ENCODE measurements at places on chromosomes 13 and 19.

DNA sequence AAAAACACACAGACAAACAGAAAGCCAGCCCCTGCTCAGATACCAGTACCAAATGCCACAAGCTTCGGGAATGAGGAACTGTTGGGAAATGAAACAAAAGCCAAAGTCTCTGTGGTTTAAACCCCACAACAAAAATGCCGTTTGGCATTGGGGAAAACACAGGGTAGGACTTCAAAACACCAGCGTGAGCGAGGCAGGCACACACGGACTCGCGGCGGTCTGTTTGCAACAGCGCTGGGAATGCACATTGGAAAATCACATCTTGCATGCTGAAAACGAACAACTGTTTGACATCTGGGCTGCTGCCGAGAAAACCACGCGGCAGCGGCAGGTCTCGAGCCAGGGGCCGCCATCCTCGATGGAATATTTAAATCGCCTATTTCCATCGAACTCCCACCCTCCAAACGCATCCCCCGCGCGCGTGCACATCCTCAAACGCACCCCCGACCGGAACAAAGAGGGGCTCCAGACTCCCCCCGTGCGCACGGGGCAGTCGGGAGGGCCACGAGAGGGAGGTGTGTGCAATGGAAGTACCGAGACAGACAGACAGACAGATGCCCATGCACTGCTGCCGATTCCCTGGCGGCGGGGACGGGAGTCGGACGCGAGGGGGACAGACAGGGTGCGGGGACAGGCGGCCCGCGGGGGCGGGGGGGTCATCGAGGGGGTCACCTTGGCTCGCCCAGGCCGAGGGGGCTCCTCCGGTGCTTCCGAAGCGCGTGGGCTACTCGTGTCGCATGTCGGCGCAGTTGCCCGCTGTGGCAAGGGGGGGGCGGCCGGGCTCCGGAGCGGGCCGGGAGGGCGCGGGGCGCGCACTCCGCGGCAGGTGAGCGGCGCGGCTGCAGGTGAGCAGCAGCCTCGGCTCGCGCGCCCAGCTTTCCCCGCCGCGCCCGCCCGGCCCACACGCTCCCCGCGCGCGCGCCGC, at the start of gene GPR12:
TSS of gene GPR12 (minus strand) at position 880 of the 925 bp plus-strand sequence. CDS start 959 bp downstream, outside the sequence.
- DNase-seq: no peak

GRCh38 chr19:7869453-7869909, 4.7 kb downstream of the PRR36 start:
- DNase-seq: no peak

DNA sequence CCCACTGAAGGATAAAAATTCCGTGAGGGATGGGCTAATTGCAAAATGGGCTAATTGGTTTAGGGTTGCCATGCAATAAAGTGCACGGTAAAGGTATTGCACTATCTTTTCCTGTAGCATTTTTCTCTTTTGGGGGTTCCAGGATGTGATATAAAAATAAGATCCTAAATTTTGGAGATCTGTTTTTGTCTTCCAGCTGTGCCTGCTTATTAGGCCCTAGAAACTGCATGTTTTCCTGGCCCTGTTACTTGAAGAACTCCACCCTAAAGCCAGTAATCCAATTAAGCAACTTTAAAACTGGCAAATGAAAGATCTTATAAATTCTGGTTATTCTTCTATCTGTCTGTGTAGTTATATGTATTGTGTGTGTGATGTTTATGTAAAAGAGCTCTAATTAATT, 2489.6 kb downstream of the PCDH9 start:
- DNase-seq: no peak

DNA sequence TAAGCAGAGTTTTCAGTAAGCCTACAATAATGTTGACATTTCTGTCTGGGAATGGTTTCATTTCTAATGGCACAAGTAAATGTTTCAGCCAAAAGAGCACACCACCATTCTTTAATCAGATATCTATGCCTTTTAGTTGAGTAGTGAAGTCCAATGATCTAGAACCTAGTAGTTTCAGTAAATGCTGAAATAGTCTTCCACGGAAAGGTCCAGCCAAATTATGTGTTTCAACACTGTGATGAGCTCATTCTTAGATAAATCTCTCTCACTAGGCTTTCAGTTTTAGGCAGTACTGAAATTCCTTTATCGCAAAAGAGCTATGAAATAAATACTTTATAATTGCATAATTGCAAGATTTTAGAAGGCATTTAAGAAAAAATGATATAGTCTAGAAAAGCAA, 816.8 kb upstream of the PCDH9 start:
- no peak for DNase-seq

GRCh38 chr13:43044720-43045301, 21.4 kb downstream of the DNAJC15 start:
- no peak for DNase-seq

DNA sequence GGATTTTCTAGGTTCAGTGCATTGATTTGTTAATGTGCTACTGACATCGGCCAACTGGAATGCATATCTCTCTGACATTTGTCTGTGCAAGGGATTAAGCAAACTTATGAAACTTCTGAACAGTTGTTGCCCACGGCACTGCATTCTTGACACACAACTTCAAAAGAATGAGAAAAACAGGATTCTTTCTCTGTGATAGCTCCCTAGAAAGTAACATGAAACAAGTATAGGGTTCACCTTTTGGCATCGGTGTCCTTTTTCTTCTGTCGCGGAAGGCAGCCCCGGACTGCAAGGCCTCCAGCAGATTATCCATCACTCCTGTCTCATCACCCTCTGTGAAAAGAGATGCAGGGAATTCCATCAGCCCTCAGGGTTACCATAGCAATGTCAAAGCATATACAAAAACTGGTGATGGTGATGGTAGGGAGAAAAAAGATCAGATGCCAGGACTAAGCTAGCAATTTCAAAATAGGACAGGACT, 389.2 kb downstream of the DIAPH3 start:
- DNase-seq: no peak

- no peak for DNase-seq
Observed at GRCh38 chr13:95226050-95226449, 75.2 kb downstream of the ABCC4 start.

DNA sequence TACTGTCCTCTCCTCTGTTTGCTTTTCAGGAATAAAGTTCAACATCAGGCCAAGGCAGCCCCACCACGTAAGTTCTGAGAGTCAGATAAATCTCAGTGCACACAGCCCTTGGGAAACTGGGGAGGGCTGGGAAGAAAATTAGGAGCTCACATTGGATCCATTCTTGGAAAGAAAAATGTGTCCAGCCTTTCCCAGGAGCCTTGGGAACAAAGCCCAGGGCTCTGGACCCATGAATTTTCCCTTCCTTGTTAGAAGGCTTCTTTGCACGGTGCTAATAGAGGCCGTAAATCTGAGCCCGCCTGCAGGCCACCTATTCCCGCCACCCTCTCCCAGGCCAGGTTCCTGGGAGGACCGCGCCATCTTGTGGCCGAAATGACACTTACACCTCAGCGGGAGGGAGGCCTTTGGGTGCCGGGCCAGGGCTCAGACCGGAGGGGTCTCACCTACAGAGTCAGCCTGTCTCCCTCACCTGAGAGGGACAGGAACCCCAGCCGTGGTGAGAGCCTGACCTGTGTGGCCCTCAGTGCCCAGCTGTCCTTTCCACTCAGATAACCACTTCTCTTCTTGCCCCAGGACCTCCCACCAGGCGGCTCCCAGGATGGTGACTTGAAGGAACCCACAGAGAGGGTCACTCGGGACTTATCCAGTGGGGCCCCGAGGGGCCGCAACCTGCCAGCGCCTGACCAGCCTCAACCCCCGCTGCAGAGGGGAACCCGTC, 25.1 kb upstream of the KCTD15 start:
- DNase-seq: no peak

GRCh38 chr13:80047406-80047805, 293.5 kb downstream of the SPRY2 start:
- DNase-seq: no peak

DNA sequence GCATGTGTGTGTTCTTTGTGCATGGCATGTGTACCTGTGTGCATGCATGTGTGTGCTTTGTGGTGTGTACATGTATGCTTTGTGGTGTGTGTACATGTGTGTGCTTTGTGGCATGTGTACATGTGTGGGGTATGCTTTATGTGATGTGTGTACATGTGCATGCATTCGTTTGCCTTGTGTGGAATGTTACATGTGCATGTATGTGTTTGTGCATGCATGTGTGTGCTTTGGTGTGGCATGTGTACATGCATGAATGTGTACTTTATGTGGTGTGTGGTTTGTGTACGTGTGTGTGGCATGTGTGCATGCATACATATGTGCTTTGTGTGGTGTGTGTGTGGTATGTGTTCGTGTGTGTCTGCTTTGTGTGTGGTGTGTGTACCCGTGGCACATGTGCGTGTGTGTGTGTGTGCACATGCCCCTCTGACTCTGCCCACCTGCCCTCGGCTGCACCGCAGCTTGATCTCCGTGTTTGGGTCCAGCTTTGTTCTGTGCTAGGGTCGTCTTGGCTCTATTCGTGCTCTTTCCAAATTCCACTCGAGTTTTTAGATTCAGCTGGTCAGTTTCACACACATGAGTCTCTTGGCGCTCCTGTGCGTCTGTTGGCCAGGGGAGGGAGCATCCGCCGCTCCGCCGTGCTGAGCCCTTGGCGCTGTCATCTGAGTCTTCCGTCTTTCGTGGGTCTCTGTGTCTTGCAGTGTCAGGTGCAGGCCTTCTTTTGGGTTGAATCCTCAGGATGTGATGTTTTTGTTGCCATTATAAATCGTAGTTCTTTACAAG, 46.5 kb upstream of the TFDP1 start:
- no peak for DNase-seq

DNA sequence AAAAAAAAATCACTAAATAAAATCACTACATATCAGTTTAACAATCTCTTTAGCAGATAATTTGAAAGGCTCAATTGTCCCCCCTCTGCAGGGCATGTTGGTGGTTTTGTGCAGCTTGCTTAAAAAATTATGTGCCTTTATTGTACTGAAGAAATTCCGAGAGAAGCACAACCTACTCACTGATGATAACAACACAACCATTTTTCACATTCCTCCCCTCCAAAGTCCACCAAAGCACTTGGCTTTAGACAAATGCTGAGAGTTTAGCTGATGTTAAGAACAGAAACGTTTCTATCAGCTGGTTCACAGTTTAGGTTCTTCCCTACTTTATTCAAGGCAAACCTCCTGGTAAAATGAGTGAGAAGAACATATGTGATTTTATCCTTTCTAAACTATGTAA, 923 bp downstream of the DOCK9 start:
- DNase-seq: no peak

DNA sequence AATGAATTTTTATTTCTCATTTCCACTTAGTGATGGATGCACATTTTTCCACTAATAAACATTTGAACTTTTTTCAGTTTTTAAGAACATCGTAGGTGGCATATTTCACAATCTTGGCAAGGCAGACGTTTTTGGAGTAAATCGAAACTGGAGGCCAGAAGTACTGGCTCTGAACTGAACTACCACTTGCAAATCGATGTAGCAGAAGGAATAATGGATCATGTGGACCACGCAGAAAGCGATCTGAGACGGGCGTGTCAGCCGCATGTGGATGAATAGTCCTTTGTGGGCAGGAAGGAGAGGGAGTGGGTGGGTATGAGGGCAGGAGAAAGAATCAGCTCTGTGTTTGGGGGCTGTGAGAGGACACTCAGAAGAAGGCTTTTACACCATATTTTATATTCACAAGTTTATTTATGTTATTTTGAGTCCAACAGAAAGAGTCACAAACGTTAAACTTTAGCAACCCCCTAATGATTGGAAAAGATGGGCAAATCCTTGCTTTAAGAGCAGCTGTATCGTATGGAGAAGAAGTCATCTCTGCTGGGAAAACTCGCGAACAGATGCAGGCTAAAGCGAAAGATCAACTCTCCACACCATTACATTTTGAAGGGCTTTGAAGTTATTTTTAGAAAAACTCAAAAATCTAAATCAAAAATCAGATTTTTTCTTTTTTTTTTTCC, 90.5 kb downstream of the COL4A2 start:
- no peak for DNase-seq

DNA sequence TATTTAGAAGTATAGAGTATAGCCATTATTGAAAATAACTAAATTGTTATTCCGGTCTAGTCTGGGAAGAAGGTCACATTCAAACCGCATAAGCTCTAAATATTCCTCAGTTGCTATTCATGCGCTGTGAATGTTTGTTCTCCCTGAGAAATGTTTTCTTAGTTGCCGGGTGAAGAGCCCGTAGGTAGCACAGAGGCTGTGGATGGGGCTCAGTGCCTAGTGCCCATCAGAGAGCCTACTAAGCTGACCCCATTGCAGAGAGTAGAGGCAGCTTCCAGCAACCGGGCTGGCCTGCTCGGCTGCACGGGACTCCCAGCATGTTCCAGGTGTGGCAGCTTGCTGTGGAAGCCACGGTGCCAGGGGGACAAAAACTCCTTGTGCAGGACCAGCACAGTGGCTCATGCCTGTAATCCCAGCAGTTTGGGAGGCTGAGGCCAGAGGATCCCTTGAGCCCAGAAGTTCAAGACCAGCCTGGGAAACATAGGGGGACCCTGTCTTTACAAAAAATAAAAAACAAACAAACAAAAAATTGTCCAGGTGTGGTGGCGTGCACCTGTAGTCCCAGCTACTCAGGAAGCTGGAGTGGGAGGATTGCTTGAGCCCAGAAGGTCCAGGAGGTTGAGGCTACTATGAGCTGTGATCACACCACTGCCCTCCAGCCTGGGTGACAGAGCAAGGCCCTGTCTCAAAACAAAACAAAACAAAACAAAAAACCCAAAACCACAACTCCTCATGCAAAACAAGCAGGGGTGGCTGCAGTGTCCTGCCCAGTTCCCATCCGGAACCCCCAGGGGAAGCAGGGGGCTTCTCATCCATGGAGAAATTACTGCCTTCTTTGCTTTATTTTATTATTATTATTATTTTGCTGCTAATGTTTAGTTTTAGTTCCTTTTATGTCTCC, 82.5 kb downstream of the KCTD15 start:
- DNase-seq: no peak

- no peak for DNase-seq
Observed at GRCh38 chr13:111289251-111289650, 31.2 kb upstream of the TEX29 start.

GRCh38 chr19:32555786-32556185, 25.2 kb upstream of the PDCD5 start:
- DNase-seq: no peak

DNA sequence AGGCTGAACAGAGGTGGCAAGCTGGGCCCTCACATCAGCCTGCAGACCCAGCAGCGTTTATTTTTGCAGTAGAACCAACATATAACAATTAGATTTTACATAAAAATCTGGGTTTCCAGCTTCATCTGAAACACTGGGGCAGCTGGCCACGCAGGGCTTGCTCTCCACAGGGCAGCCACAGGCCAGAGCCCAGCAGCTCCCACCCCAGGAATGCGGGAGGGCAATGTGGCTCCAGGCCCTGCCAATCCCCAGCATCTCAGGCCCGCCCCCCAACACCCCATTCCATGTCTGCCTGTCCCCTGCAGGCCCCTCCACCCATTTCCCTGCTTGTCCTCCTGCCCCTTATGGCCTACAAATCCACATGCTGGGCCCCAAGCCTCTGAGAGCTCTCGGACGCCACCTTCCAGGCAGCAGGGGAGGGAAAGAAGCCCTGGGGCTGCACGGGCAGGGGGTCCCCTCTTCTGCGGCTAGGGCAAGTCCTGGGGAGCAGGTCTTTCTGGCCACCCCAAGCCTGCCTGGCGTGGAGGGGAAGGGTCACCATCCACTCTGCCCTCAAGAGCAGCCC, 15.0 kb upstream of the VSTM2B start:
- no peak for DNase-seq

Data from HS-5 (cell line).